NCI-H2171 treated with DMSO at 0.1 percent for 48 hours (cell line): ENCODE measurements at places on chromosomes 16 and 17.
A peak's percentile ranks its signal among the peaks of the same experiment; 100 is the strongest.

GRCh38 chr16:82580298-82580890, 46.4 kb upstream of the CDH13 start:
- DNase-seq = peak; percentile 72

GRCh38 chr16:11410376-11411058, 65.3 kb downstream of the RMI2 start:
- peak; percentile 84 for DNase-seq

GRCh38 chr16:58862334-58863021, 128.4 kb upstream of the GOT2 start:
- no peak for DNase-seq

- no peak for DNase-seq
Measured at GRCh38 chr16:19281246-19281645, 4.3 kb upstream of the CLEC19A start.

DNA sequence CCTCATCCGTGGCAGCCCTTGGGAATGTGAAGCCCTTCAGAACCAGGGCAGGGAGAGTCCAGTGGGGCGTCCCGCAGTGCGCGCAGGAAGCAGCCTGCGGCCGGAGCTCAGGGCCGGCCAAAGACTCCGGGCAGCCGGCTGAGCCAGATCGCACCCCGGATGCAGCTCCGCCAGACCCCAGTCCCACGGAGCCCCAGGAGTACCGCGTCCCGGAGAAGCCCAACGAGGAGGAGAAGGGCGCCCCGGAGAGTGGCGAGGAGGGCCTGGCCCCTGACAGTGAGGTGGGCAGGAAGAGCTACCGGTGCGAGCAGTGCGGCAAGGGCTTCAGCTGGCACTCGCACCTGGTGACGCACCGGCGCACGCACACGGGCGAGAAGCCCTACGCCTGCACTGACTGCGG, 6.9 kb downstream of the ZNF205 start:
- no peak for DNase-seq

DNA sequence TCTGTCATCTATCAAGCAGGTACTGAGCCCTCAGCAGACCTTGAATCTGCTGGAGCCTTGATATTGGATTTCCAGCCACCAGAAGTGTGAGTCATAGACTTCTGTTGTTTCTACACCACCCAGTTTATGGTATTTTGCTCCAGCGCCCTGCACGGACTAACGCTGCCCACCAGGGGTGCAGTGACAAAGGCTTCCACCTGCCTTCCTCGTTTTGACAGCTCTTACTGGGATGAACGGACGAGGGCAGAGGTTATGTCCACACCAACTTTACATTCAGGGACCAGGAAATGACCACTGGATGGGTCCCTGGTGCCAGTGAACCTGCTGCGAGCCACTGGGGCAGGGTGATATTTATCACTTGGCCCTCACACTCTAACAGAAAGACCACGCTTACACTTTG, 66.6 kb upstream of the CBX4 start:
- DNase-seq = peak; percentile 6

DNA sequence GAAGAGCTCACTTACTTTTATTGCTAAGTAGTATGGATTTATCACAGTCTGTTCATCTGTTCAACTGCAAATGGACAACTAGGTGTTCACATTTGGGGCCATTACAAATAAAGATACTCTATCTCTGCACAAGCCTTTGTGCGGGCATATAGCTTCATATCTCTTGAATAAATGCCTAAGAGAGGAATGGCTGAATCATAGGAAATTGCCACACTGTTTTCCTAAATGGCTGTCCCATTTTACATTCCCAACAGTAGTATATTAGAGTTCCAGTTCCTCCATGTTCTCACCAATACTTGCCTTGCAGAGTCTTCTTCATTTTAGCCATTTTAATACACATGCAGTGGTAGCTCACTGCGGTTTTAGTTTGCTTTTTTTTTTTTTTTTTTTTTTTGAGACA, 20.5 kb downstream of the NSMCE1 start:
- no peak for DNase-seq
